NCI-H1417 treated with DMSO at 0.1 percent for 48 hours (cell line): ENCODE measurements at places on chromosomes 6 and 20.

- no peak for DNase-seq
These were observed 722.2 kb downstream of the PRKN start for GRCh38 chr6:162005372-162005771.

DNA sequence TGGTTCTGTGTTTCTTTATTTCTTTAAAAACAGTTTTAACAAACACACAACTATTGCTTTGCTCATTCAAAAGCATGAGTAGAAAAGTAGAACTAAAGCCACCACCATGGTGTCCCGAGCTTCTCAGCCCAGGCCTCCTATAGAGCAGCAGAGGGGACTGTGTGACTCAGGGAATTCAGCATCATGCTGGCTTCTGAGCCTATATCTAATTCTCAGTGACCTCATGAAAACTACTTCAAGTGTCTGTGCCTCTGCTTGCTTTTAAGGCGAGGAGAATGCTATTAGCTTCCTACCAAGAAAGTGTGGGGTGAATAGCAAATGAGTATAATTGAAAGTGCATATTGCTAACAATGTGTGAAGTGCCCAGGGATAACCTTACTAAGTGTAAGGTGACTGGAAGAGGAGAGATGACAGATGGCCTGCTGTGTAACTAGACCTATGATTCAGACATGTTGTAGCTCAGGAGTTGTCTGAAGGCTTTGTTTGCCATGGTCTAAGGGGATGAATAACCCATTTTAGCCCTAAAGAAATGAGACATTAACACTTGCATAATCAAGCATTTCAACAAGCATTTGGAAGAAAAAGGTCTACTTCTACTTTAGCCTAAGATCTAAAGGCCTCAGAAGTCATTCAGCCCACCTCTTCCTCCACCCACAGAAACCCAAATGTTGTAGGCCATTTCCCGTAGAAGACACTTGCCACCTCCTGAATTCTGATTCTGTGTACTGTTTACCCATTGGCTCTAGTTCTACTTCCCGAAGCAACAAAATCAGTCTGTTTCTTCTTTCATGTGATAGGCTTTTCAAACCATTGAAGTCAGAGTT is 121.5 kb upstream of the ARG1 start:
- no peak for DNase-seq

DNA sequence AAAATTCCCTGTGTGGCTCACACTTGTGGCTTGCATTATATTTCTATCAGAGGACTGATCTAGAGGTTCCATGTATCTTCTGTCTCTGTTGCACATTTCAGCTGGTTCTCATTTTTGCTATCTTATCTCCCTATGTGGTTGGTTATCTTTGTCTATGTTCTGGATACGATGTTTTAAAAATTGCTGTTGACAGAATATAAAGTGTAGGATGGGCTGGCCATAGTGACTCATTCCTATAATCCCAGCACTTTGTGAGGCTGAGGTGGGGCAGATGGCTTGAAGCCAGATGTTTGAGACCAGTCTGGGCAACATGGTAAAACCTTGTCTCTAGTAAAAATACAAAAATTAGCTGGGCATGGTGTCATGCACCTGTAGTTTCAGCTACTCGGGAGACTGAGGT is 9.9 kb upstream of the ULBP3 start:
- DNase-seq: no peak

GRCh38 chr6:8084586-8084985 is 17.8 kb downstream of the EEF1E1 start:
- no peak for DNase-seq

DNA sequence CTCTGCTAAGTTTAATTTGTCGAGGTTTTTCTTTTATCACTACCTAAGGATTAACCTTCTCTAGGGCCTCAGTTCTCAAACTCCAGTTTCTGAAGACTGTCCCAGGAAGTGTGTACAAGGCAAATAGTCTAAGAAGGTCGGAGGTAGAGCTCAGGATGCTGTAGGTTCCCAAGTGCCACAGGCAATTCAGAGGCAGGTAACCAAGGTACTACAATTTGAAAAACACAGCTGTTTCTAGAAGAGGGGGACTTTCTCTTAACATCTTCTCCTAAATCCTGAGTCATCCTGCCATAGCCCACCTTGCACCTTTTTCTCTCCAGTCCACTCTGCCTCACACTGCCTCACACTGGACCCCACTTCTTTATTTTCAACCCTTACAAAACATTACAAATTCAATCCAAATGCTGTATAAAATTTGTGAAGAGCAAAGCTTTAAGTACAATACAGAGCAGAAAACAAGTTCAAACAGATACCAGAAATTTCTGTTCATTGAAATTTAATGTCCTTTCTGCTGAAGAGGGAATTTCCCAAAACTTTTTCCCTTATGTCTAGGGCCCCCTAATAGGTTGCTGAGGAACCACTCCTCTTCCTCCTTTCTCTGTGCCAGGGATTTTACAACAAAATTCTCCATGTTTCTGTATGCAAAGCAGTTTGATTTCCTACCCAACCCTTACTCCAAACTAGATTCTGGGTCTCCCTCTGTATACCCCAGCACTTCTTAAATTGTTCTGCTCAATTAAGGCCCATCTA is 43.0 kb downstream of the FRK start:
- no peak for DNase-seq

- no peak for DNase-seq
These were observed 67.9 kb downstream of the CDYL start for GRCh38 chr6:4844108-4844507.

DNA sequence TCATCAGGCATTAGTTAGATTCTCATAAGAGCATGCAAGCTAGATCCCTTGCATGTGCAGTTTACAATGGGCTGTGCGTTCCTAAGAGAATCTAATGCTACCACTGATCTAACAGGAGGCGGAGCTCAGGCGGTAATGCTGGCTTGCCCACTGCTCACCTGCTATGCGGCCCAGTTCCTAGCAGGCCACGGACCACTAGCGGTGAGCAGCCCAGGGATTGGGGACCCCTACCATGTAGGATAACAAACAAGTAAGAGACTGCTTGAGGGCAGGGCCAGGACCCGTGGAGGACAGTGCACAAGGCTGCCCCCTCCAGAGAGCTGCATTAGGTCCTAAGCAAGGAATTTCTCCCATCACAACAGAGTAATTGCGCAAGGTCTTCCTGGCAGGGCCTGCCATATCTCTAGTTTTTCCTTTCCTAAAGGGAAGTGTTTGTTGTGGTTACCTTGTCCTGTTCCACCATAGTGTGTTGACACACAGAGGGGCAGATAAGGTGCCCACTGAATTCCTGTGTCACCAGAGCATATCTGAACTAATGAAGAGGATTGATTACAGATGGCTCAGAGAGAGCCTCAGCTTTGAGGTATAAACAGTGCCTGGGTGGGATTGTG is 58.0 kb downstream of the PACRG start:
- DNase-seq: no peak

DNA sequence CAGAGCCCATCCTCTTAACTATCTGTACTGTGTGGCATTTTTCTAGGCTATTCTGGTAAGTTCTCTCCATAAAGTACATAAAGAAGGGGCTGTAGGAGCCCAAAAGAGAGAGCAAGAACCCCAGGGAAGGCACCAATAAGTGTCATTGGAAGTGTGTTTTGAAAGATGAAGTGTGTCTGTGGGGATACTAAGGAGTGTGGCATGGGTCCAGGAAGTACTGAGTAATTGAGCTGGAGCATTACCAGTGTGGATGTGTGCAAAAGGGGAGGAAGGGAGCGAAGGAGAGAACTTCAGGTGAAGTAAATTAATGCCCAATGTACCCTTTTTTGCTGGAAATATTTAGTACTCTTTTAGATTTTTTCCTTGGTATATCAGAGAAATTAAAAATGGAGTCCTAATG is 63.9 kb downstream of the KCNS1 start:
- DNase-seq: no peak

GRCh38 chr20:40675599-40676221 is 13.3 kb downstream of the MAFB start:
- no peak for DNase-seq

DNA sequence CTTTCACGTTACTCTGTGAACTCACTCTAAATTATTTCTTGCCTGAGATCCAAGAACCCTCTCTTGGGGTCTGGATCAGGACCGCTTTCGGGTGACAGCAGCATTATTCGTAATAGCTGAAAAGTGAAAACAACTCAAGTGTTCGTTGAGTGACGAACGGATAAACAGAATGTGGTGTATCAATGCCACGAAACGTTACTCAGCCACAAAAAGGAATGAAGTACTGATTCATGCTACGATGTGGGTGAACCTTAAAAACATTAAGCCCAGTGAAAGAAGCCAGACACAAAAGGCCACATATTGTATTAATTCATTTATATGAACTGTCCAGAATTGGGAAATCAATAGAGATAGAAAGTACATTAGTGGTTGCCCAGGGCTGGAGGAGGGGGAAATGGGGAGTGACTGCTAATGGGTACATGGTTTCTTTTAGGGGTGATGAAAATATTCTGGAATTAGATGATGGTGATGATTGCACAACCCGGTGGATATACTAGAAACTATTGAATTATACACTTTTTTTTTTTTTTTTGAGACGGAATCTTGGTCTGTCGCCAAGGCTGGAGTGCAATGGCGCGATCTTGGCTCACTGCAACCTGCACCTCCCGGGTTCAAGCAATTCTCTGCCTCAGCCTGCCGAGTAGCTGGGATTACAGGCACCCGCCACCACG is 8.4 kb downstream of the PTGIS start:
- DNase-seq: no peak

DNA sequence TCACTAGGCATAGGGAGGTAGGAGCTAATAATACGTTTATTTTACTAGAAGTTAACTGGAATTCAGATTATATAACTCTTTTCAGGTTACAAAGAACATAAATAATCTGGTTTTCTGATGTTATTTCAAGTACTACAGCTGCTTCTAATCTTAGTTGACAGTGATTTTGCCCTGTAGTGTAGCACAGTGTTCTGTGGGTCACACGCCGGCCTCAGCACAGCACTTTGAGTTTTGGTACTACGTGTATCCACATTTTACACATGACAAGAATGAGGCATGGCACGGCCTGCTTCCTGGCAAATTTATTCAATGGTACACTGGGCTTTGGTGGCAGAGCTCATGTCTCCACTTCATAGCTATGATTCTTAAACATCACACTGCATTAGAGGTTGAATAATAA is 1.1 kb downstream of the HFE start:
- no peak for DNase-seq

DNA sequence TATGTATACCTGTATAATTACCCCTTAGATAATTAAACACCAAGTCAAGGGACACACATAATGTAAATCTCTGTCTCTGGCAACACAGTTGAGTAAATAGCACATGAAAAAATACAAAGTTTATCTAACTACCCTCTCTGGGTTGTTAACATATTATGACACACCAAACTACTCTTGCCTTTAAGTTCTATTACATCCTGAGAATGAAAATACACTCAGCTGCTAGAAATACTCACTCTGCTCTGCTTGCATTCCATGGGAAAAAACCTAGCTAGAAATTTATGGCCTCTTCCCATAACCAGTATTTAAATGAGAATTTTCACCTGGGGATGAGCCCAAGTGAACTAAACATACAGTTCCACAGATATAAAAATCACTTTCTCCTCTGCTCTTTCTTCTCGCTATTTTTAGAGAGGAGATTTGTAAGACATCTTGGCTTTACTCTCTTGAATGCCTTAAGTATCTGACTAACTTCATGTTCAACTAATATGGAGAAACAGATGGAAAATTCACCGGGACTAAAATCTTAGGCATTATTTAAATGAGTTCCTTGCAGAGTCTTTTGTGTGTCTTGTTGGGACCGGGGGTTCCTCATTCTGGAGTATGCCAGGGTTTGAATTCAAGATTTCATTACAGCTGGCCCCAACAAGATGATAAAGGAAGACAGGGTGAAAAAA is 140.9 kb downstream of the GJA10 start:
- no peak for DNase-seq

DNA sequence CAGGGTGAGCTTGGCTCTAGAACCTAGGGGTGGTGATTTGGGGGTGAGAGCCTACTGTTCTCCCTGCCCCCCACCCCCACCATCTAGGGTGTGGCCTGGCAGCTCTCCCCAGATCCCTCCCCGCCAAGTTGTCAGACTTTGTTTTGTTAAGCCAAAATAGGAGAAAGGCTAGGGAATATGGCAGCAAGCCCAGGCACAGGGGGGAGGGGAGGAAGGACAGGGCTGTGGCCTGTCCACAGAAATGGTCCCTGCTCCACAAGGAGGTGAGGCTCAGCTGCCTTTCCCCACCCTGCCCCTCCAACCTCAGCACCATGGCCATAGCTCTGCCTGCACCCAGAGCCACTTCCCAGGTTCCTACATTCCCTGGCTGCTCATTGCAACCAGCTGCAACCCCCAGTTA is 17.2 kb downstream of the SCUBE3 start:
- no peak for DNase-seq

GRCh38 chr6:16533210-16533609 is 228.1 kb downstream of the ATXN1 start:
- DNase-seq: no peak

- DNase-seq: no peak
These were observed 8.9 kb downstream of the NFKBIL1 start for GRCh38 chr6:31556307-31556706.

DNA sequence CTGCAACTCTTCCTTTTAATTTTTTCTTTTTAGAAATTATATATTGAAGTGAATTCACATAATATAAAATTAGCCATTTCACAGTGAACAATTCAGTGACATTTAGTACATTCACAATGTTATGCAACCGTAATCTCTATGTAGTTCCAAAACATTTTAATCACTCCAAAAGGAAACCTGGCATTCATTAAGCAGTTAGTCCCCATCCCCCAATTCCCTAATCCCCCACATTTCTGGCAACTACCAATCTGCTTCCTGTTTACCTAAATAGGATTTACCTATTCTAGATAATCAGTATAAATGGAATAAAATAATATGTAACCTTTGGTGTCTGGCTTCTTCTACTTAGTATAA is 8.5 kb upstream of the DDX27 start:
- no peak for DNase-seq

GRCh38 chr20:46246559-46246958 is 61.7 kb downstream of the CDH22 start:
- peak; percentile 88 for DNase-seq

DNA sequence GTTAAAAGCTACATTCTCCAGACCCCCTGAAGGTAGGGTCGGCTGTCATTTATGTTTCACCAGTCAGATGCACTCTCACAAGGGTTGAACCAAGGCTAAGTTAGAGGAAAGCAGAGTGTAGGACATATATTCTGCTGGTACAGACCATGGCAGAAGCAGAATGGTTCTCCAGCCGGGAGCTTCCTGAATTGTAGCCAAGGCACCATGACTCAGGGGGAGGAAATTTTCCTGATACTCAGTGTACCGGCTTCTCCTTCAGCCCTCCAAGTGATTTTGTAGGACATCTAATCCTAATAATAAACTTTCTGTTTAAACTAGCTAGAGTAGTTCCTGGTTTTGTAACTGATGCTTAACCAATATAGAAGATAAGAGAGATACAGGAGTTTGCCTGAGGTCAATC is 14.2 kb upstream of the SLPI start:
- no peak for DNase-seq

DNA sequence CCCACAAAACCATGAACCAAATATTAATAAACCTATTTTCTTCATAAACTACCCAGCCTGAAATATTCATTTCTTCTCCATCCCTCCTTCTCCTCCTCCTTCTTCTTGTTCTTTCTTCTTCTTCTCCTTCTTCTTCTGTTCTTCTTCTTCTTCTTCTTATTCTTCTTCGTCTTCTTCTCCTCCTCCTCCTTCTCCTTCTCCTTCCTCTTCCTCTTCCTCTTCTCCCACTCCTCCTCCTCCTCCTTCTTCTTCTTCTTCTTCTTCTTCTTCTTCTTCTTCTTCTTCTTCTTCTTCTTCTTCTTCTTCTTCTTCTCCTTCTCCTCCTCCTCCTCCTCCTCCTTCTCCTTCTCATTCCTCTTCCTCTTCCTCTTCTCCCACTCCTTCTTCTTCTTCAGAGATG is 5.0 kb upstream of the TMEM74B start:
- DNase-seq: no peak

- DNase-seq: no peak
These were observed 50.3 kb upstream of the OGFRL1 start for GRCh38 chr6:71238351-71238750.
